ENCODE measurements at places on chromosomes 2 and 18.

DNA sequence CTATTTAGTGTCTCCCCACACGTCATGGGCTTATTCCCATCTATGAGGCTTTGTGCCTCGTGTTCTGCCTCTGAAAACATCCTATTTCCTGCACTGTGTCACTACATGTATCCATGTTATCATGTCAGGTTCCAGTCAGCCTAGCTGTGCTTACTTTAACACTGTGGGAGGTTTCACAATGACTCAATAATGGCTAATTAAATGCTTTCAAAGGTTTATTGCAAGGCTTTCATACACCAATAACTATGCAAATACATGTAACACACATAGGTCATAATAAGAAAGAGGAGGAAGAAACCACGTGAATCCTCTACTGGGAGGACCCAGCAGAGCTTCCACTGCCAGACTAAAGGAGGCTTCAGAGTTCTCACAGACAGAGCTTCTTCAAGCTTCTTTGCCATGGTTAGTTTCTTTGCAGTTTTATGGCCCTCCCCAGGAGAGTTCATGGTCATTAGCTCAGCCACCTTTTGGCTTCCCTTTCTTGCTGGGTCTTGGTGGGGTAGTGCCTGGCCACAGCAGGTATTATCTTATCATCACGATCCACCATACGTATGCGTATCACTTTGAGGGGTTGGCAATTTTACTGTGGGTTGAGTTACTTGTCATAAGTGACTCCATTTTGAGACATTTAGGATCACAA, 5.1 kb upstream of the COLEC12 start:
- no peak for DNase-seq

GRCh38 chr2:6999211-6999877, 82.1 kb downstream of the RNF144A start:
- no peak for DNase-seq

DNA sequence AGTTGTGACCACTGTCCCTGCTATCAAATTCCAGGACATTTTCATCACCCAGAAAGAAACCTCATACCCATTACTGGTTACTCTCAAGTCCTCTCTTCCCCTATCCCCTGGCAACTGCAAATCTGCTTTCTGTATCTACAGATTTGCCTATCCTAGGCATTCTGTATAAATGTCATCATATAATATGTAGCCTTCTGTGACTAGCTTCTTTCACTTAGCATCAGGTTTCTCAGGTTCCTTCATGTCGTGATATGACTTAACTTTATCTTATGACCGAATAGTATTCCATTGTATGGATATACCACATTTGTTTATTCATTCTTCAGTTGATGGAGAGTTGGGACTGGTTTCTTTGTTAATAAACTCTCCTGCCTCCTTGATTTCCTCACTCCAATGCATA, 60.5 kb downstream of the PMAIP1 start:
- DNase-seq = no peak

- DNase-seq = no peak
Measured at GRCh38 chr2:11385847-11386246, 41.4 kb upstream of the ROCK2 start.

DNA sequence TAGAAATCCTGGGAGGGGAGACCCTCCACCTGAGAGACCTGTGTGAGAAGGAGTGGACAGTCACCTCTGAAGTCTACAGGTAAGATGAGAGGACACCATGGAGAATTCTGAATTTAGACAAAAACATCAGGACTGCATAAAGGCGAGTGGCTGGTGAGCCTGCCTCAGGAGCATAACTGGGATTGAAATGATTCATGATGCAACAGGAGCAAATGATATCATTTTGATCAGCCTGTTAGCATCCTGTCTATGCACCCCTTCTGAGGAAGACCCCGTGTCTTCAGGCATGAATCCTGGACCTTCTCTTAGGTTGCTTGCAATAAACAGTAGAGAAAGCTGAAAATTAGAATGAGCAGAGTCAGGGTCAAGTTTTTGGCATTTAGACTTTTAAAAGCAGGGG, 245.8 kb downstream of the ETAA1 start:
- DNase-seq = no peak

DNA sequence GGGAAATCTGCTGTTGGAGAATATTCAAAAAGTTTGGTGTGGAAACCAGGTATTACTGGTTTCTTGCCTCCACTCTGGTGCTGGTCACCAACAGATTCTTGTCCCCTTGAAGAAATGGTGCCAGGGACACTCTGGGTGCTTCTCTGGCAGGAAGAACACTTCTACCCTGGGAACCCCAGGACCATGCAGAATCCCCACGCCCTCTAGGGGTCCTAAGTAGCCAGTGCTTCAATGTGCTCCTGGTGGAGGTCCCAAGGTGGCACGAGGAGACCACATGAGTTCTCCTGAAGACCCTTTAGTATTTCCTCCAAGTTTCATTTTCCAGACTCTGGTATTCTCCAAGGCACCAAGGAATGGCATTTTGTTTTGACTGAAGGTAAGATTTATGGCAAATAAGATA, 380.6 kb downstream of the TSN start:
- DNase-seq = no peak

DNA sequence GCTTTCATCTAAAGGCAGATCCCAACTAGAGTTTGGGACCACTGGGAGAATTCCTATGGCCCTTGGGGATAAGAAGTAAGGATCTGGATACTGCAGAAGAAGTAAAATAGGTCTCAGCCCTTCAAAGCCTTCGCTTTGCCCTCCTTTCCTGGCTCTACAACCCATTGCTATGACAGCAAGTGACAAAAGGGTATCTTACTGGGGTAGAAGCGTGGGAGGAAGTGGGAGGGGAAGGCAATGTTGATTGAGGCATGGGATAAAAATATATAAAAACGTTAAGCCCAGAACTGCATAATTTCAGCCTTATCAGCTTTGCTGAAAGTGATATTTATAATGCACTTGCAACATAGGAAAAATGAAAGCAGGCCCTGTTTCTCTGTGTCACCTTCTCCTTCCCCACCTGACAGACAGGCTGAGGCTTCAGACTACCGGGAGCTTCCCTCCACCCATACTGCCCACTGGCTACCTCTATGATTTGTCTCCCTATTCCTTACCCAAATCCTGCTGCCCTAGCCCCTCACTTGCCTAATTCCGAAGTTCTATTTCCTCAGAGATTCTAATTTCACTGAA, 14.9 kb upstream of the SOS1 start:
- DNase-seq = no peak

GRCh38 chr2:12302140-12302539, 414.6 kb upstream of the TRIB2 start:
- no peak for DNase-seq

DNA sequence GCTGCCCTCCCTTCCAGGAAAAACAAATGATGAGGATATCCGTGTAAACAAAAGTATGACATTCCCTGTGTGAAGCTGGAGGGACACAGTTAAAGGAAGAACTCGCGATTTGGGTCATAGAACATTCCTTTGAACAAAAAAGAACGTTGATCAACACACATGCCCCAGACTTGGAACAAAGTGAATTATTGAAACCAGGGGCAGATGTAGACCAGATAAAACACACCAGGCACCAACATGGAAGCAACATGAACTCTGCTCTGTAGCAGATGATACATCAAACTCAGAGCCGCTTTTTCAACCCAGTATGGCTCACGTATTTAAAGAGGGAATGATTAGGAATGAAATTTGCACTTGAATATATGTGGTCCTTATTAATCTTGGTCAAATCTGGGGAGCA, 206.5 kb downstream of the TMEM182 start:
- no peak for DNase-seq

DNA sequence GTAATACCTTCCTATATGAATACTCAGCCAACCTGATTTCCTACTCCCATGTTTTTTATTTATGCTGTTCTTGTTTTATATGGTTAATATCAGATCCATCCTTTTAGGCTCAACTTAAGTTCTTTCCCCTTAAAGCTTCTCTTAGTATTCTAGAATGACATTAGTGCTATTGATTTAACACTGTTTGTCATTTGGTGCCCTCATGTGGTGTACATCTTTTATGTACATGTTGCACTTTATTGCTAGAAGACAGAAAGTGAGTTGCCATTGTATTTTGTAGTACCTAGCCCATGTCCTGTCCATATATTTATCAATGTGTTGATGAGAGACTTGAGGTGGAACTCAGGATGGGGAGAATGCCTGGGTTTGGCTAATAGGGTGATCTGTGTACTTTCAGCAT, 2.5 kb downstream of the HTRA2 start:
- DNase-seq = peak; percentile 64

DNA sequence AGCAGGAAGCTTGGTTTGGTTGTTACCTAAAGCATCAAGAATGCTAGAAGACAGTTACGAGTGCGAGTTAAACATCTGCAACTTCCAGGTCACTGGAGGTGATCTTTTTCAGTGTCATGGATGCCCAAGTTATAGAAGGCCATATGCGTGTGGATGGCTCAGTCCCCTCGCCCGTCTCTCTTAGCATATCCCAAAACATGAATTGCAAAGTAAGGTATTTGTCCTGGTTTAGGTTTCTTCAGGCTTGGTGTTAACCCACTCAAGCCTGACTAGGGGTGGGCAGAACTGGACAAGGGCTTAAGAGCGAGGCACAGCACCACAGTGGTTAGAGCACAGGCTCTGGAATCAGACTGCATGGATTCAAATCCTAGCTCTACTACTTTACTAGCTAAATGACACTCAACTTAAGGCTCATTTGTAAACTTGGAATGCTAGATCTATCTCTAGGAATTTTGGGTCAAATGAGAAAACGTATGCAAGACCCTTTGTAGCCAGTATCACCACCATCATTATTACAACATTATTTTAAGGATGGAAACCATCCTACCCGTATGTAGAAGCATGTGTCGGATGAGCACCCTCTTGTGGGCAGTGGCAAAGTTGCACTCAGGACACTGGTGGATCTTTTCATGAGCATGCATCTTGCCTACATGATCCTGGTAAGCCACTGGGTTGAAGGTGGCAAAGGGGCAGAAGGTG, 11.2 kb downstream of the ZNF142 start:
- peak; percentile 61 for DNase-seq

DNA sequence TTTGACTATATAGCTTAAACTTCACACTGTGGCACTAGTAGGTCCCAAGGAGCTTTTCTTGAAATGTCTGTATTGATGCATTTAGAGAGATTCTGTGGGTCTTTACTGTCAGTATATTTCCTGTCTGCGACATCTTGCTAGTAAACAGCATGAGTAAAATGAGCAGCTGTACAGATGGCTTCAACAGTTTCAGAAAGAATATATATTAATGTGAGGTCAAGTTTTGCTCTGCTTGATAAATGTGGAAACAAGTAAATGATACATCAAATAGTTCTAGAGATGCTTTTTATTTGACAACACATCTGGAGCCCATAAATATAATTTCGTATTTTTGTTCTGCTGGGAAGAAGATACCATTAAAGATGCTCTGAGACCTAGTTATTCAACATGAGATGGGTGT, 310.9 kb upstream of the COL3A1 start:
- no peak for DNase-seq

DNA sequence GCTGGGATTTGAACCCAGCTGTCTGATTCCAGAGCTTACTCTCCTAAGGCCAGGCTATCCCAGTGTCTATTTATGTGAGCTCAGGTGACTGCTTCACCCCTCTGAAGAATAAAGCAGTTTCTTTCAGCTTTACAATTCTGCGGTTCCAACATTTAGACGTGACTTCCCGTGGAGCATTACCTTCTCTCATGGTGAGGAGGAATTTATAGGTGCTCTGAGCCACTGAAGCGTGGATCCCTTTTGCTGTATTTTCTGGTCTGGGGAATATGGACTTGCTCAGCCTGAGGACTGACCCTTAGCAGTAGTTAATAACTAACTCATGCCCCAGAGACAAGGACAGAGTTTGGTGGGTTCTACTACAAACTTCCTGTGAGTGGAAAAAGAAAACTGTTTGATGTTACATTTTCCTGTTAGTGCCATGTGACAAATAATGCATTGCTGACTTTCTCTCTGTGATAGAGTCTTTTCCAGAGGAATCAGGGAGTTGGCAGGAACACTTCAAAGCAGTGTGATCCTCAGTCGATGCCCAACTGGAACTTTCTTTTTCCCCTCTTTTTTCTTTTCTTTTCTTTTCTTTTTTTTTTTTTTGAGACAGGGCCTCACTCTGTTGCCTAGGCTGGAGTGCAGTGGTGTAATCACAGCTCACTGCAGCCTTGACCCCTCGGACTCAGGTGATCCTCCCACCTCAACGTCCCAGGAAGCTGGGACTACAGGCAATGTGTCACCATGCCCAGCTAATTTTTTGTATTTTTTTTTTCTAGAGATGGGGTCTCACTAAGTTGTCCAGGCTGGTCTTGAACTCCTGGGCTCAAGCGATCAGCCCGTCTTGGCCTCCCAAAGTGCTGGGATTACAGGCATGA, 21.9 kb downstream of the CASP10 start:
- DNase-seq = no peak

GRCh38 chr2:241095594-241096290, 6.3 kb downstream of the MTERF4 start:
- DNase-seq = no peak

- DNase-seq = no peak
Measured at GRCh38 chr2:74206180-74206688, 7.8 kb downstream of the MTHFD2 start.

GRCh38 chr2:18721038-18721922, 131.9 kb upstream of the NT5C1B start:
- DNase-seq = peak; percentile 24

DNA sequence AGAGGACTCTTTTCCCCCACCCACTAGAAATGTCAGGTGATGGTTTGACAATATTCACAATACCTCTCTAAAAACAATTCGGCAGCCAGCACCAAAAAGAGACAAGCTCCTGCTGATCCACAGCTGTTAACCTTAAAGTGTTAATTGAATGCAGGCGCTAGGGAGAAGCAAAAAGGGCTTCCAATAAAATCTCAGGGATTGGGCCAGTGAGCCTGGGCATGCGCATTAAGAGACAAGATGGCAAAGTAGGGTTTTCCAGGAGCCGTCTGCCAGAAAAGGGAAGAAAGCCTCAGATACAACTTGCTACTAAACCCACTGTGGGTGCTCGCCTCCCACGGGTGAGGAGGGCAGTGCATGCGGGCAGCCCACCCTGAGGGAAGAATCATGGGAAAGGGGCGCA, 98.8 kb downstream of the HS6ST1 start:
- no peak for DNase-seq
